ENCODE measurements at places on chromosomes 2 and 18. TPM values are rescaled to one million over a fixed set of nuclear protein-coding genes. Genes with fewer than 3 reads are reported as not detected.

- DNase-seq: no peak
Observed at GRCh38 chr2:33552758-33553461, 46.2 kb downstream of the FAM98A start.

GRCh38 chr2:85888020-85888683 lies 638 bp downstream of the ST3GAL5 start:
- peak; percentile 28 for DNase-seq

DNA sequence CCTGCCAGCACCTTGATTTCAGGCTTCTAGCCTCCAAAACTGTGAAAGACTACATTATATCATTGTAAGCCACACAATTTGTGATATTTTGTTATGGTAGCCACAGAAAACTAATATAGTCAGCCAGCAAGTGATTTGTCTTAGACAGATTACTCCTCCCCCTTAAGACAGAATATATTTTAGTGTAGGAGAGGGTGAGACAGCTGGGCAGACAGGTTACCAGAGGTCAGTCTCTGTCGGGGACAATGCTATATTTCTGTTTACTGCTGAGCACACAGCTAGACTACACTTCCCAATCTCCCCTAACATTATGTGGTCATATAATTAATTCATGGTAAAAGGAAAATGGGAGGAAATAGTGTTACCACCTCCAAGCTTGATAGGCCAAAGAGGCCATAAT lies 185.8 kb upstream of the PIK3C3 start:
- no peak for DNase-seq

DNA sequence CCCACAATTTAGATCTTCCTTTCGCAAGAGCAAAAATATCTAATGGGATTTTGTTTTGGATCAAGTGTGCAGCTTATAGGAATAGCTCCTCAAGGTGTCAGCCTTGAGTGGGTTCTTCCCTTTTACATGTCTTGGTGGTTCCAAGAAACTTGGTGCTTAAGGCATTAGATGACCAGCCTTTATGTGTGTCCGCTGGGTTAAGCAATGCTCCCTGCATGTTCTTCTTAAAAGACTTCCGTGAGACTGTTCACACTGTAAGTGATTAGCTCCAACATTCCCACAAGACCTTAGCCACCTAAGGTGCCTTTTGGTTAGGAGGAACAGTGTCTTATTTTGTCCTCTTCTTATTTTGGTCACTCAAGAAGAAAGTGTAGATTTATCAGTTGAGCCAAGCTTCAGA lies 44.3 kb upstream of the GPR39 start:
- no peak for DNase-seq

DNA sequence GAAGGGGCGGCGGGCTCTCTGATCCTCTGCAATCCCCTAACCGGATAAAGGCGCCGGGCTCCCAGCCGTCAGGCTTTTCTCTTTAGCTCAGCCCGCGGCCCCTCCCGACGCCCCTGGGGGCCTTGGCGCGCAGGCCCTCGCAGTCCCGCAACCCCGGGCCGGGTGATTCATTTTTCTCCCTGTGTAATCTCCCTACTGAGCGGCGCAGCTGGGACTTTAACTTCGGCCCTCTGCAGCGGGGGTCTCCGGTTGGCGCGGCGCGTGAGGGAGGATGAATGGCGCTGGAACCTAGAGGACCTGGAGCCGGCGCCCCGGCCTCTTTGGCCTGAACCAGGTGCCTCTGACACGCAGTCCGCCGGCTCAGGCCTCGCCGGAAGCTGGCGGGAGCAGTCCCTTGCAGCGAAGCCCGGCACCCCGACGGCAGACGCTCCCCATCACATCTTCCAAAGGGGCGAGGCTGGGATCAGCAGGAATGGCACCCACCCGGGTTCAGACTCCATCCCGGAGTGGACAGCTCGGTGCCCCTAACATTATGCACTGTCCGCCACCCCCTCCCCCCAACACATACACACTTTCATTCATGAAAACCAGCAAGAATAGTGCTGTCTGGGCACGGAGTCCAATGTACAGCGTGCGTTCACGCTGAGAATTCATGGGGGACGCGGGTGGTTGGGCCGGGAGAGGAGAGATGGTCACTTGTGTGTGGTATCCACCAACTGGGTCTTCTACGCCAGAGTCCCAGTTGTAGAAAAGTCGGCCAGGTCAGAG lies 1.2 kb downstream of the CNGA3 start:
- DNase-seq: no peak

- no peak for DNase-seq
Observed at GRCh38 chr2:173673640-173674039, 291.5 kb downstream of the SP3 start.

- DNase-seq: no peak
Observed at GRCh38 chr18:45656194-45656770, 41.0 kb downstream of the SLC14A2 start.

DNA sequence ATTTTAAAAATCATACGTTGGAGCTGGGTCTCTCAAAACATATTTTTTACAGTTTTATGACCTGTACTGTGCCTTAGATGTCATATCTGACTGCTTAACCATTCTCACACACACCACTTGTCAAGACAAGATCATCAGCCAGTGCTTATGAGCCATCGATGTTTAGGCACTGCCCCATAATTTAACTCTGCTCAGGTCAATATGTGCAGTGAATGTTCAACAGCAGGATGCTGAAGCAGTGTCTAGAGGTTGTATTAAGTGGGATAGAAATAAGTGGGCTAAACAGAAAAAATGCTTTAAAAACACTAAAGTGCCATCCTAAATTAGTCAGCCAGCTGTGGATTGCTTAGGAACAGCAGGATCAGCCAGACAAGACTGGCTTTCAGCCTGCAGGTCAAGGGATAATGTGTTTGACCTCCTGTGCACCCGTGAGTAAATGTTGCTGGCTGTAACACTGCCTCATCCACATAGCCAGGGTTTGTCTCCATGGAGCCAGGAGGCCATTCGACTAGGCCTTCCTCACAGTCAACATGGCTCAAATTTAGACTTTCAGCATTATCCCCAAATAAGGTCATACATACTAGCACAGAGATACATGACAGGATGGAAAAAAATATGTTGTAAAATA lies 139.0 kb upstream of the NXPH2 start:
- DNase-seq: no peak

Gene BMP10
- total RNA-seq: not detected

Gene KDSR
- total RNA-seq: 21.1 TPM

Gene TRAPPC12
- total RNA-seq: 64.0 TPM
